ENCODE measurements at places on chromosomes 12 and 14.

DNA sequence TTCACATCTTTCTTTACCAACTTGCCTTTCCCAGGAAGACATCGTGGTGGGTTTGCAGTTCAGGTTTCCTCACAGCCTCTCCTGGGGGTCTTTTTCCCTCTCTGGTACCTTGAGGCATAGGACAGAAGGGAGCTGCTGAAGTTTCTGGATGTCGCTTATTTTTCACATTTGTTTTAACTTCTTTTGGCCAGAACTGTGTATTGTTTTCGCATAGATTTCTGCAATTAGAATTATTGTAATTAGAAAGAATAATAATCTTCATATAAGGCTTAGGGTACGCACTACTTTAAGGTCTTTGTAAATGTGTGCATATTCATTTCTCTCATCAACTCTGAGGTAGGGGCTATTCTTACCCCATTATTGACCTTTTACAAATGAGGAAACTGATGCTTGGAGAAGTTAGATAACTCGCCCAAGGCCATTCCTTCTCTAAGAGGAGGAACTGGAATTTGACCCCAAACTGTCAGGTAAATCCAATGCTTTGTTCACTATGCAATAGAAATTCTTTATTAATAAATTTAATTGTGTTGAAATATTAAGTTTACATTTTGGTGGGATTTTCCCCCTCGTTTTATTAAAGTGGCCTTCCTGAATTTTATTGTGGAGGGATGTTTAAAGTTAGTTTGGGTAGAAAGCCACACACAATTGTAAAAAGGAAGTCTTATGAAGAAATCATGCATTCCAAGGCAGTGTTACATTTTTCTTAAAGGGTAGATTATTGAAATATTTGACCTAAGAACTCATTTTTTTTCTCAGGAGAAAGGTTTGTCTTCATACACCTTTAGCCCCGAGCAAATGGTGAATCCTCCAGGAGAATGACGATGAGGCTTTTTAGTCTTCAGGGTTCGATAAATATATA is 12.1 kb upstream of the SLC38A2 start:
- no peak for DNase-seq

DNA sequence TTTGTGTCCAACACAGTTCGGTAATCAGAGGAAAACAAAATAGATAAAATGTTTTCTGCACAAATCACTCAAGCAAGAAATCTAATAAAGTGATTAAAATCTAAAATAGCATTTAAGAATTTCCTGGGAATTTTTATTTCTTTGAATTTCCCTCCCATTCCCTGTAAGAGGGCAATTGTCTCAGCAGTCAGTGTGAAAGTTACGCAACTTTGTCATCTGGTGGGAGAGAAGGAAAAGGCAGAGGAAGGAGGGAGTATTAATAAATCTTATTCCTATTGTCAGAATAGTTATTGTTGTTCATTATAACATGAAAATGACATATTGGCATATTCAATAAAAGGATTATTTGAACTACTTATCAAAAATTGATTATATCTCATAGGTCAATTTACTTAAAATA is 464.9 kb downstream of the PRKD1 start:
- no peak for DNase-seq

GRCh38 chr12:121114806-121115205 is 17.9 kb upstream of the P2RX7 start:
- DNase-seq: no peak

GRCh38 chr12:98221243-98221808 is 294.1 kb upstream of the TMPO start:
- DNase-seq: no peak

DNA sequence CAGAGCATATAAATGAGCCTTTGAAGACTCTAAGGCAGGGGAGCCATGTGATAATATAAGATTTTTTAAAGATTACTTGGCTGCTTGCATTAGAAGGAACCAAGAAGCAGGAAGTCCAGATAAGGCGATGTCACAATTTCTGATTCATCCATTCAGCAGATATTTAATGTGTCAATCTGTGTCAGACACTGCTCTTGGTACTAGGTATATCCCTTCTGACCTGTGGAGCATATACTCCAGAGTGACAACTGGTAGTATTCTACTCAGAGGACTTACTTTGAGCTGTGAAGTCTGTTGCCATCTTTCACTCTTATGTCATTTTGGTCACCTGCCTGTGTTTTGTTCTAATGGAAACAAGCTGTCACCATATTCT is 10.7 kb downstream of the EID3 start:
- no peak for DNase-seq

DNA sequence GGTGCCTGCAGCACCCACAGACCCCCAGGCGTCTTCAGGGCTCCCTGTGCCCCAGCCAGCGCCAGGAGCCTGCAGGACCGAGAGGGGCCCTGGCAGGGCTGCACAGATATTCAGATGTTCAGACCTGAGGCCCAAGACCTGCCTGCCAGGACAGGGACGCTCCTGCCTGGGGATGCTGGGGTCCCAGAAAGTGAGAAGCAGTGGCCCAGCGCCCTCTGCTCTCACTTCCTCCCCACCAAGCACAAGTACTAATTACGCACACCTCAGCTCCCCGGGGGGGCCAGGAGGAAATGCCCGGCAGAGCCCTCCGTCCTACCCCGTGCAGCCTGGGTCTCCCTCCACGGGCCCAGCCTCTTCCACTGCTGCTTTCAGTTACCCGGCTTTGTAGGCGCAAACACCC is 28.8 kb upstream of the INF2 start:
- no peak for DNase-seq

DNA sequence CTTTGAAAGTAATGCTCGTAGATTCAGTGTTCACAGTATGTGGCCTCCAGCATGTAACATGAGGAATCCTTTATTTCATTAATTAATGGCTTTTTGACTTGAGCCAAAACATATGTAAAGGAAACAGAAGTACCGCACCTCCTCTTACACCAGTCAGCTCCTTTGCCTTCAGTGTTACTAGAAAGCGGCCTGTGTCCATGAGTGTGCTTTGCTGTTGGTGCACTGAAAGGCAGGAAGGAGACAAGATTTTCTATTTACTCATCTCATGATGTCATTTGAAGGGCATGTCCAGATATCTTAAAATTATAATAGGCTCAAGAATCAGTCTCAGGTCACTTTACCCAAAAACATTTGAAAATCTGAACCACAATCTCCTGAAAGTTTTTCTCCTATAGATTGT is 9.9 kb upstream of the CCT2 start:
- DNase-seq: no peak

- no peak for DNase-seq
Measured at GRCh38 chr12:6178981-6179761, 21.0 kb upstream of the CD9 start.

DNA sequence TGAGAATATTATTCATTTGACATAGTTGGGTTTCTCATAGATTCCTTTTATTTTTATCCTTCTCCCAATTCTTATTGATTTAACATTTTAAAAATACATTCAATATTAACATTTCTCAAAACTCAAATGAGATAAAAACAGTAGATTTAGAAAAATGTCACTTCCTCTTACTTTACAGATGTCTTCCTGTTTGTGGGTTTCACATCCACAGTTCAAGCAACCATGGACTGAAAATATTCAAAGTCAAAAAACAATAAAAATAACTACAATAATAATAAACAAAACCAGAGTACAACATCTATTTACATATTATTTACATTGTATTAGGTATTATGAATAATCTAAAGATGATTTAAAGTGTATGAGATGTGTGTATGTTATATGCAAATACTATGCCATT is 111.3 kb upstream of the SLC16A7 start:
- DNase-seq: no peak

- peak; percentile 15 for DNase-seq
Measured at GRCh38 chr12:10365696-10366405, 24.0 kb downstream of the KLRK1 start.

DNA sequence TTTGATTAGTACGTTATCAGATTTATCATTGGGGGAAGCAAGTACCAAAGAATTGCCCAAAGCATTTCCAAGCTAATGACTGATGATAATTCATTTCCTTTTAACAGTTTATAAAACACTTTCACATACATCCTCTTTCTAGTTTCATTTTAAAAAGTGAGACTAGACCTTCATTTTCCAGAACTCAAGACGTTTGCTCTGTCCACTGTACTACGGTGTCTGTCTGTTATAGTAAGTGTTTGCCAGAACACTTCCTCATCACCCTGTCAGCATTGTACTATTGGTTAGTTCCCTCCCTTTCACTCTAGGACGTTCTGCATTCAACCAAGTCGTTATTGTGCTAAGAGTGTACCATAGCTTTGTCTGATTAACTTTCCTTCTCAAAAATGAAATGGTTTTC is 81.7 kb upstream of the TMEM263 start:
- DNase-seq: no peak

DNA sequence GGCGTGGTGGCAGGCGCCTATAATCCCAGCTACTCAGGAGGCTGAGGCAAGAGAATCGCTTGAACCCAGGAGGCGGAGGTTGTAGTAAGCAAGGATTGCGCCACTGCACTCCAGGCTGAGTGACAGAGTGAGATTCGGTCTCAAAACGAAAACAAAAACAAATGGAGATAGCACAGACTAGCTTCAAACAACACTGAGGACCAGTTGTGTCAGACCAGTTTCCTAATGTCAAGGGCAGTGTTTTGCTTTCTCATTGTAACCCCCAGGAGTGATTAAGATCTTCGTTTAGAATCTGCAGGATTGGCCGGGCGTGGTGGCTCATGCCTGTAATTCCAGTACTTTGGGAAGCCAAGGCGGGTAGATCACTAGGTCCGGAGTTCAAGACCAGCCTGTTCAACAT is 18.5 kb downstream of the RPGRIP1 start:
- DNase-seq: no peak

DNA sequence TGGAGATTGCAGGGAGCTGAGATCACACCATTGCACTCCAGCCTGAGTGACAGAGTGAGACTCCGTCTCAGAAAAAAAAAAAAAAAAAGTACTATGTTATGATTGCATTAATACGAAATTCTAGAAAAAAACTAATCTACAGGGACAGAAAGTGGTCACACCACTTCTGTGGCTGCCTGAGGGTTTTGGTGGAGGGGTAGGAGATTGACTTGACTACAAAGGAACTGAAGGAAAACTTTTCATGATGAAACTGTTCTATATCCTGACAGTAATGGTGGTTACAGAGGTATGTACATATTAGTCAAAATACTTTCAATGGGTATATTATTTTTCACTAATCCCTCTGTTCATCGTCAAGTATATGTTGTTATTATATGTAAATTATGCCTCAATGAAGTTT is 42.1 kb downstream of the FOXN3 start:
- DNase-seq: no peak

DNA sequence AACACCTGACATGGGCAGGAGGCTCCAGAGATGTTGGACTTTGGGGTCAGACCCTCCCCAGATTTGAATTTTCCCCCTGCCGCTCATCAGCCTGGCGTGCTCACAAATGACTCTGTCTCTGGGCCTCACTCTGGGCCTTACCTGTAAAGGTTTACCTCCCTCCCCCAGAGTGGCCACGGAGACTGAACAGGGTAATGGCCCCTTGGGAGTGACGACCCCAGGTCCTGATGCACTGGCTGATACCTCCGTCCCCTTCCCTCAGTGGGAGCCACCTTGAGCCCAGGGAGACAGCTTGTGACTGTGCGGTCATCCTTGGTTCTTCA is 7.0 kb downstream of the SLC25A29 start:
- DNase-seq: no peak

- DNase-seq: no peak
Measured at GRCh38 chr14:71666571-71667145, 265.6 kb upstream of the RGS6 start.

- DNase-seq: no peak
Measured at GRCh38 chr14:100665511-100666032, 61.1 kb upstream of the DLK1 start.

GRCh38 chr12:121297435-121297991 is 1.0 kb upstream of the CAMKK2 start:
- no peak for DNase-seq

DNA sequence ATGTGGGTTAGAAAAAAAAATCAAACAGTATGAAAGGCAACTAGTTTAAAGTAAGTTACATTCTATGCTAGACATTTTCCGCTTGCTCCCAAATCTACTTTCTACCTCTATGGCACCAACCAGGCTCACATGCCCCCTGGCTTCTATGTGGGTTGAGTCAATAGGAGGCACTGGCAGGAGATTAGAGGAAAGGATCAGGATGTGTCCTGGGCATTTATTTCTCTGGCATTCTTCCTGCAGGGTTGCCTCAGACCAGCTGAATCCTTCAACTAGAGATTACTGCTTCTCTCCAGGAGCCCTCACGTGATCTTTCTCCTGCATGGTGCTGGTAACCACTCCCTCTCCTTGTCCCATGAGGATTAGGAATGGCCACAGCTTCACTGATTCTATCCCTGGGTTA is 14.9 kb upstream of the CCDC60 start:
- DNase-seq: no peak

GRCh38 chr12:77323788-77324415 is 258.5 kb upstream of the E2F7 start:
- no peak for DNase-seq

GRCh38 chr14:75906680-75907280 is 75.0 kb downstream of the TGFB3 start:
- peak; percentile 44 for DNase-seq

- DNase-seq: peak; percentile 81
Measured at GRCh38 chr12:32761716-32762115, 6.0 kb upstream of the YARS2 start.

- DNase-seq: no peak
Measured at GRCh38 chr12:116542345-116542956, 16.7 kb upstream of the MAP1LC3B2 start.

- peak; percentile 2 for DNase-seq
Measured at GRCh38 chr14:33184587-33184986, 245.9 kb downstream of the NPAS3 start.

GRCh38 chr14:86196471-86196870 is 666.5 kb downstream of the FLRT2 start:
- DNase-seq: no peak
